Brain microvascular endothelial cell (primary cell): ENCODE measurements at places on chromosomes 4 and X.

- DNase-seq: no peak
Observed at GRCh38 chrX:131979116-131979515, 44.0 kb upstream of the STK26 start.

DNA sequence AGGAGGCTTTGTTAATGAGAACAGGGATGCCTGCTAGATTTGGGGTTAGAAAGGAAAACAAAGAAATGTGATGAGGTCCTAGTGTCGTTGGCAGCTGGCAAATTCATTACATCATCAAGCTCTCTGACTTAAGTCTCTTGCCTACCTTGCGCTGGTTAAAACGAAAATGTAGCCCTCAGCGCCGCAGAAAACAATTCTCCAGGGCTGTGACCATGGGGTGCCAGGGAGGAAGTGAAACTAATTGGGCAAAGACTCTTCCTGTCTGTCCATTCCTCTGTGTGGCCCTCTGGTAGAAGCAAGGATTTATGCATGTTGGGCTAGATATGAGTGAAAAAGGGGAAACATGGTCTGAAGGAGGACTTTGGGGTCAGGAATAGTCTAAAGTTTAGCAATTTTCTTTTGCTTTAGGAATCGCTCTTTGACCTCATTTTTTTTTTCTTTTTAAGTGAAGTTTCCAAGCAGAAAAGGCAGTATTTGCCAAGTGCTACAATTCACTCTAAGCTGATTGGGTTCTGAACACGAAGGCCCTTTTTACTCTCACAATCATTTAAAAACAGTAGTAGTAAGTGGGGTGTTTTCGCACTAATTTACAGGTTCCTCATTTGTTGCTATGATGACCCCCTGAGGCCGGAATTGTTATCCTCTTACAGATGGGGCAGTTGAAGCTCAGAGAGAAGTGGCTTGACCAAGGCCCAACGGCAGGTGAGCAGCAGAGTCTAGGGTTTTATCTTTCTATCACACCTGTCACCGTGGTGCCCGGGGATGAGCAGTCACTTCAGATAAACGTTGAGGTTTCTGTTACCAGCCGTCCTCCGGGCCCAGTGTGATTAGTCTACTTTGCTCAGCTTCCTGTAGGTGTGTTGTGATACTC lies 27.3 kb upstream of the CHRNA9 start:
- DNase-seq: no peak

DNA sequence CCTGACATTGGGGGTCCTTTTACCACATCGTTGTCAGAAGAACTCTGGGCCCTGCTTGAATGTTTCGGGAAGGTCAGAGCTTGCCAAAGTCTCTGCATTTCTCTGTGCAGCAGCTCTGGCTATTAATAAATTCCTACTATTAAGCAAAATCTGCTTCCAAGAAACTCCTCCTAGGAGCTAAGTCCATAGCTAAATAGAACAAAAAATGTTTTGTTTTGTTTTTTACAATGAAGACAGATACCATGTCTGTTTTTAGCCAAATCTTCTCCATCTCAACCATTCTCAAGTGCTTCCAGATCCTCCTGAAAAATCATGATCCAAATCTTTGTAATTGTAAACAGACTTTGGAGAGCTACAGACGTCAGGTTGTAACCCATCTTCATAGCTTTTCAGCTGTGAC lies 161.6 kb downstream of the SPATA18 start:
- DNase-seq: no peak

- no peak for DNase-seq
Observed at GRCh38 chr4:17688011-17688441, 73.6 kb downstream of the MED28 start.

DNA sequence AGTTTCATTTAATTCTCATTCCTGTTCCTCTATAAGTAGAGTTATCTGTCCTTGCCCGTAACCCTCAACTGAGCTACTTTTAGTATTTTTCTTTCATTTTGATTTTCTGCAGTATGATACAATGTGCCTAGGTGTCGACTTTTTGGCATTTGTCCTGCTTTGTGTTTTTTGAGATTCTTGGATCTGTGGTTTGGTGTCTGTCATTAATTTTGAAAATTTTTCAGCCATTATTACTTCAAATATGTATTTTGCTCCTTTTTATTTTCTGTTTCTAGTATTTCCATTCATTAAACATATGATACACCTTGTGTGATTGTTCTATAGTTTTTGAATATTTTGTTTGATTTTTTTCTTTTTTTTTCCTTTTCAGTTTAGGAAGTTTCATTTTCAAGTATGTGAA lies 598.9 kb downstream of the SPOCK3 start:
- DNase-seq: no peak

GRCh38 chrX:12443534-12444098 lies 305.3 kb downstream of the FRMPD4 start:
- DNase-seq: no peak

GRCh38 chr4:133972586-133972985 lies 229.0 kb downstream of the PABPC4L start:
- DNase-seq: no peak

DNA sequence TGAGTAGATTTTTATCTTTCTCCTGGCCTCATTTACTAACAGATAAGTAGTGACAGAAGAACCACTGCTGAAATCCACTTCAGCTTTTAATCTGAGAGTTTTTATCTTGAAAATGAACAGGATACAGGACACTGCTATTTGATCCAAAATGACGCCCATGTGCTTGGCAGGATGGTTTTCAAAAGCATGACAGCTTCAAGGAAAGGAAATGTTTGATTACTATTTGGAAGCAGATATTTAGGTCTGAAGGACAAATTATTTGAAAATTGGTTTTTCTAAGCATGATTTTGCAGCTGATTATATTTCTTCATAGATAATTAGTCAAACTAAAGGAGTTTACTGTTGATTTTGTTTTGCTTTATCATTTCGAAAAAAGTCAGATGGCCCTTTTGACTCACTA lies 11.1 kb downstream of the PACRGL start:
- DNase-seq: no peak

- no peak for DNase-seq
Observed at GRCh38 chr4:105994061-105994460, 98.8 kb downstream of the NPNT start.

DNA sequence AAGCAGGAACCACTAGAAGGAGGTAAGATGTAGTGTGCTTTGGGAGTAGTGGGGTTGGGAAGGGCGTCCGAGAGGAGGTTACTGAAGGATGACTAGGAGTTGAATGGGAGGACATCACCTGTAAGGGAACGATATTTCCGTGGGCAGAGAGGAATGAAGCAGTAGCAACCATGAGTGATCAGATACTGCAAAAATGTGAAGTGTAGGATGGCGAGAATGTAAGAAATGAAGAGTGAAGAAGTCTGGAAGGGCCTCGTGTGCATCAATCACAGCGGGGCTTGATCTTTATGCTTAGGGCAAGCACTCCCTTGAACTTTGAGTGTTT lies 594 bp downstream of the MSMO1 start:
- DNase-seq: peak; percentile 12

GRCh38 chr4:179051206-179051605 lies 1609.0 kb upstream of the AGA start:
- no peak for DNase-seq

DNA sequence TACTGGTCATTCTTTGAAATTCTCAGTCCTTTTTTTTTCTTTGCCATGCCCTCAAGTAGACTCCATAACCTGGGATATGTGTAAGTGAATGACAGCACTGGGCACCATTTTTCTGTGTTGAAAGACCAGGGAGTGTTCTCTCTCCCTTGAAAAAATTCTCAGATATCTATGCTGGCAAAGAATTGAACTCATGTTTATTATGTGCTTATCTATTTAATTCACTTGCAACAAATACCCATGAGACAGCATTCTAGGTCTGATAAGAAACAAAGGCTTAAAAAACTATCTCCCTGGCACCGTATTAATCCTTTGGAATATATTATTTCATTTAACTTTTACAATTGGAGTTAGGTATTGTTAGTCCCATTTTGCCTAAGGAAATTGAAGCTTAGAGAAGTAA lies 36.7 kb downstream of the LARP7 start:
- DNase-seq: no peak

- DNase-seq: peak; percentile 17
Observed at GRCh38 chr4:102717448-102718092, 43.2 kb downstream of the MANBA start.

GRCh38 chr4:150280081-150280895 lies 202.0 kb downstream of the DCLK2 start:
- peak; percentile 88 for DNase-seq

DNA sequence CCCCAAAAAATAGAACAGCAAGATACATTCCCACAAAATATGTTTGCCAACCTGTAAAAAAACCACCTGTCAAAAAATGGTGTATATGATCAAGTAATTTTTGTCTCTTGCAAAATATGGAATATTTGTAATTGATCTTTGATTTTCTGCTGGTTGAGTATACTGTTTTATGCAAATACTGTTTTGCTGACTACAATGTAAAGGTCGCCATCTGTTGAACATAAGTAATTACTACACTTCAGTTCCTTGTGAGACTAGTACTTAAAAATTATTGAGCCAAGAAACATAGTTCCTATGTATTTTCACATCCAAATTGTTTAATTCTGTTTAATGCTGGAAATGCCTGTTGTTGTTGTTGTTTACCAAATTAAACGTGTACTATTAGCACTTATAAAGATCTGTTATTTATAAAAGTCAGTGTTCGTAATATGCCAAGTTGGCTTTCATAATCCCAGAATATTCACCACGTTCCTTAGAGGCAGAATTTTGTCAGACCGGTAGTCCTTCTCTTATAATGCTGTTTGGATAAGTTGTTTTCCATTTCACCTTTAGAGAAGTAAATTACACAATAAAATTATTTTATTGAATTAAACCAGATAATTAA lies 144.2 kb downstream of the PDLIM5 start:
- no peak for DNase-seq

- DNase-seq: peak; percentile 47
Observed at GRCh38 chrX:107775734-107776511, at the start of gene TSC22D3. TSS of gene TSC22D3 (minus strand) at chrX:107775787. CDS start at chrX:107775419, 368 bp downstream.

DNA sequence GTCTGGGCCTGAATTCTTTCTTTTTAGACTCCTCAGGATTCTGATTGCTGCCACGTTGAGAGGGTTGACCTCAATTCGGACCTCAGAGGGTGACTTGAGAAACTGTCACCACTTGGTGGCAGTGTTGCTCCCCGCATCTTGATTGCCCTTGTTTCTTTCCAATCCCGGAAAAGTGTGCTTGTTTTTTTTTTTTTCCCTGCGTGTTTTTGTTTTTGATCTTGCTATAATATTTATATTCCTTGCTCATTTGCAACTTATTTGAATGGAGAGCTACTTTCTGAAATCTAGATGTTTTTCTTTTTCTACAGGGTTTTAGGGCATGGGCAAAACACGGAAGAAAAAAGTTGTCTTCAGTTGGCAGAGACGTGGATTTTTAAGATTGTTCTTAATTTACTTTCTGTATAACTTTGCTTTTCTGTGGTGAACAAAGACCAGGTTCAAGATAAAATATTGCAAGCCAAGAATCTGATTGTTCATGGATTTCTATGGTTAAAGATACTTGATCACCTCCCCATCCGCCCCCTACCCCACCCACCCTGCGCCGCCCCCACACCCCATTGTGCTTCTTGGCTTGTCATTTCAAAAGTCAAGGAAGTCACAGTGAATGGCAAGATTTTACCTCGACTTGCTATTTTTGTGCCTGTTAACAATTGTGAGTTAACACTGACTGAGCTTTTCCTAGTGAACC lies 102.0 kb downstream of the PTTG2 start:
- DNase-seq: peak; percentile 76

GRCh38 chrX:130715299-130715698 lies 187.7 kb downstream of the ENOX2 start:
- DNase-seq: peak; percentile 14

- DNase-seq: no peak
Observed at GRCh38 chr4:184821242-184821641, 4.5 kb downstream of the ACSL1 start.

- DNase-seq: no peak
Observed at GRCh38 chr4:153850533-153851280, 61.8 kb upstream of the SFRP2 start.

DNA sequence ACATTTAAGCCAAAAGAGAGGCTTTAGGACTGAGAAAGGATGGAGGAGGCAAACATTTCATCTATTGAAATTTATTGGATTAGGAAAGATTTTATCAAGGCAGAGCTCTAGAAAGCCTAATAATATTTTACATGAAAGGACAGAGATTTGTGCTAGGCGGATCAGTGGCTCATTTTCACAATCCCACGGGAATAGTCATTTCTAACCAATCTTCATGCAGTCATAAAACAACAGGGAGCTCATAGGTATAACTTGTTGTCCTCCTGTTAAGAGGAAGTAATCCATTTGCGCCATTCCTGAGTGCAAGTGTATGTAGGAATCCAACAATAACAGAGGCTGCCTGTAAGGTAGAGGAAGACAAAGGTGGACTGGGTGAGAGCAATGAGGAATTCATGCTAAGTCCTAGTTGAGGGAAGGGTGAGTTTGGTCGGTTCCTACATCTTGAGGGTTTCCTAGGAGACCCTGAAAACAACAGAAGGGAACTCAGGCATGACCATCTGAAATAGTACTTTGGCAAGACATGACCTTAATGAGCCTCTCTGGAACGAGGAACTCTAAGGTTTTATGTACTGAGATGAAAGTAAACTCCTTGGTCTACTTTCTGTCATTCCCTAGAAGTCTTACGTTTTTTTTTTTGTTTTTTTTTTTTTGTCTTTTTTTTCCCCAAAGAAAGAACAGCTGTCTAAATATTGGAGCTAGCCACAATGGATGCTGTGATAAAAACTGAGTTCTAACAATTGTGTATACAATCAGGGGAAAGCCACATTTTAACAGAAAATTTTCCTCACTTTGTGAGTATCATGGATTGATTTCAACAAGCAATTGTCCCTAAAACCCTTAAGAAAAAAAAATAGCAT lies 89.7 kb downstream of the GEMIN8 start:
- DNase-seq: no peak

- DNase-seq: no peak
Observed at GRCh38 chr4:77360451-77360850, 203.4 kb downstream of the CCNG2 start.
